GM12864 (cell line): ENCODE measurements at places on chromosomes 13 and 19.

DNA sequence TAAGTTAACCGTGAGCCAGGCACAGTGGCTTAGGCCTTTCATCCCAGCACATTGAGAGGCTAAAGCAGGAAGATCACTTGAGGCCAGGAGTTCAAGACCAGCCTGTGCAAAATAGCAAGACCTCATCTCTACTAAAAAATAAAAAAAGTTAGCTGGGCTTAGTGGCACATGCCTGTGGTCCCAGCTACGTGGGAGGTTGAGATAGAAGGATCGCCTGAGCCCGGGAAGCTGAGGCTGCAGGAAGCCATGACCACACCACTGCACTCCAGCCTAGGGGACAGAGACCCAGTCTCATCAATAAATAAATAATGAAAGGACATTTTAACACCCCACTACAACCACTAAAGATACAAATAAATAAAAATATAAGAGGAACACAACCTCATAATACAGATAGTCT, 21.6 kb downstream of the LSM14A start:
- no peak for DNase-seq

DNA sequence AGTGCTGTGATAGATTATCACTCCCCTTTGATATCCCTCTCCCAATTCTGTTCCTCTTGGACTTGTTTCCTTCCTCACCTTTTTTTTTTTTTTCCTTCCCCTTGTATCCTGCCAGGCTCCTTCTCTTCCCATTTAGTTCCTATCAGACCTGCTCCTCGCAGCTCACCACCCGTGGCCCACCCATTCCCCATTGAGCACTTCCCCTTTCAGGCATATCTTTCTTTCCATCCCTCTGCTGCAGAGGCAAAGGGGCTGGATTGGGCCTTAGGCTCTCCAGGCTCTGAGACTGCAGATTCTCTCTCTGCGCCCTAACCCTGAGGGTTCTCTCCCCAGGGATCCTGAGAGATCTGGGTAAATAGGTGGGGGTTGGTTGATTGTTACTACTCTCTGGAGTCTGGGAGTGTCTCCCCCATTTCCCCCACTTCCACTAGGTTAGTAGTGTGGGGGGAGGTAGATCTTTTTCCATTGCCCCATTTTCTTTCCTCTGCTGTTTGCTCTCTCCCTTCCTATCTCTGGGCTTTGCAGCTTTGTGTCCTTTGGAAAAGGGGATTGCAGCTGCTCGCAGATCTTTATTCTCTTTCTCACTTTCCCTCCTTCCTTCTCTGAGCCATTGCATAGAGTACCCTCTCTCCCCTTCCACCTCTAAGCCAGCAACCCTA, 2.3 kb downstream of the ARHGAP35 start:
- no peak for DNase-seq

DNA sequence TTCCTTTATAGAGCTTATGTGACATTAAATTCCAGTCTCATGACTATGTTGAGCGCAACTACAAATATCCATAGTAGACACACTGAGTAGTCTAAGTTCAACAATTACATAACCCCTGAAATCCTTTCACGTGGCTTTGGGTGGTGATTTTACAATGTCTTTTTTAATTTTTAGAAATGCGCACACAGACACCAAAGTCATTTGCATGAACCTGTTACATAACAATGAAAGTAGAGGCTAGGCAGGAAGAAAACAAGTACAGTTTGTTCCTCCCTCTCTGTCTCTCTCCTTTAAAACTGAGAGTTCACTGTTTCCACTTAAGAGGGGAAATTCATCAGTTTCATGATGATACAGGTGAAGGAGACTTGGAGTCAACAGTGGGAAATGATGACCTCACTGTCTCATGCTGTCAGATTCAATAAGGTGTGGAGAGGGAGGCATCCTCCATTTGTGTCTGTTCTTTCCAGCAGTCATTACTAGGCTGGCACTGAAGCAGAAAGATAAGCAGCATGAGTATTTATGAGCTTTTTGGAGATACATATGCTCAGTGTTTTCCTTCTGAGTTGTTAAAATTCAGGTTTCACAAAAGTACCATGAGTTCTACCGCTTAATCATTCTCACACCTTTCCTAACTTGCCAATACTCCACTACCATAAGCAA, 201.8 kb downstream of the LHFPL6 start:
- DNase-seq = no peak

DNA sequence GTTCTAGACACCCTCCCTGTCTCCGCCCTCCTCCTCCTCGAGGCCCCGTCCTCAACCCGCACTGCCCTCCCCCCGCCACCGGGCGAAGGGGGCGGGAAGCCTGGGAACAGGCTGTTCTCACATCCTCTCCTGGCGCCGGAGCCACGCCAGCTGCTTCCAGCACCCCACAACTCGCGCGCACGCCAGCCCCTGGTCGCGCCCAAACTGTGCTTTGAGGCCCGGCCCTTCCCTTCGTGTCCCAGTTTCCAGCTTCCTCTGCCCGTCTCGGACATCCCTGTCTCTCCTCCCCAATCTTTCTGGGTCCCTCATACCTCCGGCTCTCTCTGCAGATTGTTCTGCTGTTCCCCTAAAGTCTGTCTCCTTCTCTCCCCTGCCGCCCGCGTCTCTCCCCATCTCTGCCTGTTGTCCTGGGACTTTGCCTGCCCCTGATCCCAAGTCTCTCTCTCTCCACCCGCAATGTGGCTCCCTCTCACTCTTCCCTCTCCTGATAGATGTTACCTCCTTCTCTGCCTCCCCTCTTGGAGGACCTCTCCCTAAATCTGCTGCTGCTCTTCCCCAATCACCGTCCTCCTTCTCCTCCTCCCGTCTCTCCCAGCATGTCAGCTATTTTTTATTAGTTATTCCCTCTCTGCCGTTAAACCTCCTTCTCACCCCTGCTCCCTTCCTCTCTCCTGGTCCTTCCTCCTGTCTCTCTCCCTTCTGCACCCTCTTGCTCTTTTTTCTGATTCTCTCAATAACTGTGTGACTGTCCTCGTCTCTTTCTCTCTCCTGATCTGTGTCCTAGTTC, 14.2 kb downstream of the DPF1 start:
- DNase-seq = no peak

DNA sequence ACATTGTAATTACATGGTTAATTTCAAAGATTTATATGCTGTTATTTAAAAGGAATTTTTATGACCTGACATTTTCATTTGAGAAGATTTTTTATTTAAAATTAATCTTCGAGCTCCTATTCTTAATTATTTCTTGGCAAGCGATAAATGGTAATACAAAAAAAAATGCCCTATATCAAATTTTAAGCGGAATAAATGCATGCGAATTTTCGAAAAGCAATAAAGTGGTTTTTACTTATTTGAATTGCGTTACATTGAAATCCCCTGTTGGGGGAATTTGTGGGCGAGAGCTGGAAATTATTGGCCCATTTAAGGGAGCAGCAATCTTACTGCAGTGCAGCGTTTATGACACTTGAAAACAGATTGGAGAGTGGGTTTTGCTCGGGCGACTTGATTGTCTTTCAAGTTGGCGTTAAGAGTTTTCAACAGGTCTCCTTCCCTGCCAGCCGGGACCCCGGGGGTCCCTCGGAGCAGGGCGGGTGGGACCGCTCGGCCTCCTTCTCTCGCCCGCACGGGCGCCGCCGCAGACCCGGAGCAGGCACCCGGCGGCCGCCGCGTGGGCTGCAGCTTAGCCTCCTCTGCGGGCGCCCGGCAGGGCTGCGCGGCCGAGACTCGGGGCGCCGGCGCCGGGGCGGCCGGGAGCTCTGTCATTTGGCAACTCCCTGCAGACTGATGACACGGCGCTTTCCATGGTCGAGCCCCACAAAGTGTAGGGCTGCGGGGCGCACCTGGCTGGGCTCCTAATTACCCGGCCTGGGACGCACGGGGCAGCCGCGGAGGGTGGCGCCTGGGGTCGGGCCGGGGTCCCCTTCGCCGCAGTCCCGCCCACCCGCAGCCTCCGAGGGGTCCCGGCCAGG, 255.1 kb upstream of the SOX21 start:
- DNase-seq = no peak

- no peak for DNase-seq
These were observed 8.5 kb downstream of the MOB3A start for GRCh38 chr19:2087621-2088100.

DNA sequence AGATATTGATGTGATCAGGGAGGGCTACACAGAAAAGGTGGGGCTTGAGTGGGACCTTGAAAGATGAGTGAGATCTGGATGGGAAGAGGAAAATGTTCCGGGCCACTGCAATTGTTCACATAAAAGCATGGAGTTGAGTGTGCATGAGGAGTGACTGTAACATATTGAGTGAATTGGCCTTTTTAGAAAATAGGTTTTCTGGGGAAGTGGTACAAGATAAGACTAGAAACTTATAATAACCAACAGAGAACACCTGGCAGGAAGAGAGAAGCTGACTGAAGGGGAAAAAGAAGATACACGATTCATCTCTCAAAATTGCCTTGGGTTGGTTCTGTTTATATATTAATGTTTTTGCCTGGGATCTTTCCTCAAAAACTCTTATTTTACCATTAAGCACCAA, 32.2 kb downstream of the SLC10A2 start:
- DNase-seq = peak; percentile 25

GRCh38 chr19:8161135-8161646, 11.8 kb upstream of the FBN3 start:
- DNase-seq = peak; percentile 40

- no peak for DNase-seq
These were observed 3.0 kb upstream of the KMT2B start for GRCh38 chr19:35714601-35715354.

- no peak for DNase-seq
These were observed at the start of gene F10 for GRCh38 chr13:113122550-113123225. Gene F10, plus strand, starts transcription at chr13:113122799. Its CDS starts 57 bp downstream, at chr13:113122856.

GRCh38 chr13:98994896-98995295, 17.0 kb upstream of the DOCK9 start:
- no peak for DNase-seq

DNA sequence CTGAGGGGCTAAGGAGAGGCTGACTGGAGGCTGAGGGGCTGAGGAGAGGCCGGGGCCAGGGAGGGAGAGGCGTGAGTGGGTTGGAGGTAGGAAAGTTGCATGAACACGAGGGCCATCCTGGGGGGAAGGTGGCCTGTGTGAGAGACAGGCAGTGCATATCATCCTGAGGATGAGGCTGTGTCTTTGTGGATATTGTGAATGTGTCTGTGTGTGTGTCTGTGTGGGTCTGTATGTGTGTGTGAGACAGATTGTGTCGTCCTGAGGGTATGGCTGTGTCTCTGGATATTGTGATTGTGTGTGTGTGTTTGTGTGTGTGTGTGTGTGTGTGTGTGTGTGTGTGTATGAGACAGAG, 422 bp downstream of the ZNF71 start:
- DNase-seq = no peak

- DNase-seq = no peak
These were observed 394.0 kb downstream of the DLEU7 start for GRCh38 chr13:50449465-50449864.

GRCh38 chr19:55044771-55045716, 7.0 kb upstream of the GP6 start:
- DNase-seq = no peak

DNA sequence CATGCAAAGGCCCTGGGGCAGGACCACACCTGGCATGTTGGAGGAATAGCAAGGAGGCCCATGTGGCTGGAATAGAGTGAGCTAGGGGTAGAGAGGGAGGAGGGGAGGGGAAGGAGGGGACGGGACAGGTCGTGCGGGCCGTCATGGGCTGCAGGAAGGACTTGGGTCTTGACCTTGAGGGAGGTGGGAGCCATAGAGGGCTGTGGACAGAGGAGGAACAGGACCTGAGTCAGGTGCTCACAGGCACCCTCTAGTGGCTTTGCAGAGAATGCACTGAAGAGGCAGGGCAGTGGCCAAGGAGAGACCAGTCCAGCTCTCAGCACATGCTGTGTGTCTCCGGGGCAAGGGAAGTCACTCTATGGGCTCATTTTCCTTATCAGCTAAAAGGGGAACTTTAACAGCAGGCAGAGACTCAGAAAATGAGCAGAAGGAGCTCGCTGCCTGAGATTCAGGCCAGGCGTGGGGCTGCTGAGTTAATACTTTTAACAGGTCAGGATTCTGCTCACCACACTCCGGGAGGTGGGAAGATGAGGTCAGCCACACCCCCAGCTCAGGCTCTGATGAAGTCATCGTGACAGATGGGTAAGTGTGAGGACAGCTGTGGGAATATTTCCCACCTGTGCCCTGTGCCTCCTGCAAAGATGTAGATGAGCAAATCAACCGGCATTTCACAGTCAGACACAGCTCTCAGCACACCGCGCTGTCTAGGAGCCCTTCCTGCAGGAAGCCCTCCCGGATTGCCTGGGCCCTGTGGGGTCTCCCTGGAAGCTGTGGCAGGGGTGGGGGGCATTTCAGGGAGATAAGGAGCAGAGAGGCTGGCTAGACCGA, 6.0 kb upstream of the TNFAIP8L1 start:
- DNase-seq = no peak

DNA sequence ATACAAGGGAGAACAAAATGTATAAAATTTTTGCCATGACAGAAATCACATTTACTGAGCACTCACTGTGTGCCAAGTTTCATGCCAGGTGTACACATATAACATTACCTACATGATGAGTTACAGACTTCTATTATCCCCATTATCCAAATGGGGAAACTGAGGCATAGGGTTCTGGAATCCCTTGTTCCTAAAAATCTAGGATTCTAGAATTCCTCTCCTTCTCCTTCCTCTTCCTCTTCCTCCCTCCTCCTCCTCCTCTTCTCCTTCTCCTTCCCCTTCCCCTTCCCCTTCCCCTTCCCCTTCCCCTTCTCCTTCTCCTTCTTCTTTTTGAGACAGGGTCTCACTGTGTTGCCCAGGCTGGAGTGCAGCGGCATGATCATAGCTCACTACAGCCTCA, 14.2 kb upstream of the BCL3 start:
- DNase-seq = no peak
